ENCODE measurements at places on chromosomes 3 and 15. TPM values are rescaled to one million over a fixed set of nuclear protein-coding genes. Genes with fewer than 3 reads are reported as not detected.

DNA sequence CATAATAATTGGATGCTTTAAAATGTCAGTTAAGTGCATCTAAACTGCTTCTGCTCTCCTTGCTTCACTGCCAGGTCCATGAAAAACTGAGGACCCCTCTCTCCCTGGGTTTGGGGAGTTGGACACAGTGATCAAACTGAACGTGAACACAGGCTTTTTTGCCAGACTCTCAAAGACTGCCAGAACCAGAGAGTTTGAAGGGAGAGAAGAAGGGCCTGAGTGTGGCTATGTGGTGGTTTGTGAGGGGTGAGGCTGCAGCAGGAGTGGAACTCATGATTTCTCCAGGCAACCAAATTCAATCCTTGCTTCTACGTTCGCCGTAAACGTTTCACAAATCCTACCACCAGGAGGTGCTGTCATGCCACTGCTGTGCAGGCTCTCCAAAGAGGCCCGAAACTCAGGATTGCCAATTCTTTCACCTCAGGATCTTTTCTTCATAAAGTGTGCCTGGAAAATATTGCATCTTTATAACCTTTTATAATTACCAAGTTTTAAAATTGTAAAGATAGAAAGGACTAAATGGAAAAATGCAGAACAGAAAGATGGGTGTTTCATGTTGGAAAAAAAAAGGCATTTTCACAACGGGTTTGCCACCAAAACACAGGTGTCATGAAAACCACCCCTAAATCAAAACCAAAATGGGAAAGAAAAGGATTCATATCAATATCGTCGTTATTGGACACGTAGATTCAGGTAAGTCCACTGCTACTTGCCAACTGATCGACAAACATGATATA is 19.7 kb downstream of the TM4SF4 start:
- no peaks in the 10 kb centered on the region for H3K4me1 ChIP-seq
- no peak overlapping the region for H3K4me3 ChIP-seq
- no peaks in the 10 kb centered on the region for H3K36me3 ChIP-seq
- no peak overlapping the region for H3K27ac ChIP-seq
- peak; percentile 76 for DNase-seq

ZCWPW2 gene
- polyA plus RNA-seq = 0.54 TPM

DNA sequence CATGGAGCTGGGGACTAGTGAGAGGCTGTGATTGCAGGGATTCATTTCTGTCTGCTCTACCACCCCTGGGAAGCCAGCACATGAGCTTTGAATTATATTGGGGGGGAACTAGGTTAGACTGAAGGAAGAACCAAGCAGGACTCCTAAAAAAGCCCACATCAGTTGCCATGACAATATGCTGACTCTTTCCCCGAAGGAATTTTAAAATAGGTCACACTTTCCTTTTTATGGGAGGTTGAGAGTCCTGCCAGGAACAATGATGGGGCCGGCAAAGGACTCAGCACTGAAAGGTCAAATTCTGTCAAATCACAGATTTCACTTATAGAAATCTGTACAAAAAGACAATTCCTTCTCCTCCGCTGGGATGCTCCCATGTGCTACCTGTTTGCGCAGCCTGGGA is 130.8 kb downstream of the ZNF621 start:
- H3K4me3 ChIP-seq = no peak overlapping the region
- H3K36me3 ChIP-seq = no peaks in the 10 kb centered on the region
- no peak overlapping the region for H3K27ac ChIP-seq
- no peak for DNase-seq

TUSC7 gene
- polyA plus RNA-seq = not detected

DNA sequence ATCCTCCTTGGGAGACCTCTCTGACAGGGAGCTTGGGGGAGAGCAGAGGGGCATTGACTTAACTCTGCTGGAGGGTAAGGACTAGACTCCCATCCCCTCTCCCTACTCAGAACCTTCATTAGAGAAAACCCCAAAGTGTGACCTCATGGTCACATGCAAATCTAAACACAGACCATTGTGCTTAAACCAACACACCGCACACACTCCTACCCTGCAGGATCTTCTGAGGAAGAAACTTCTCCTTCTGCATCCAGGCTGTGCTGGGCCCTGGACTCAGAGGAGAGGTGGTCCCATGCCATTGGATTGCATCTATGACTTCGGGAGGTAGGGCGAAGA is 805 bp upstream of the PARP16 start:
- no peaks in the 10 kb centered on the region for H3K36me3 ChIP-seq
- no peaks in the 10 kb centered on the region for H3K27me3 ChIP-seq
- DNase-seq = no peak
- peaks cover 10% of the 10 kb centered on the region for H3K4me1 ChIP-seq
- H3K27ac ChIP-seq = no peak overlapping the region

SLITRK3 gene
- polyA plus RNA-seq = 0.30 TPM

KBTBD13 gene
- polyA plus RNA-seq = not detected

DNA sequence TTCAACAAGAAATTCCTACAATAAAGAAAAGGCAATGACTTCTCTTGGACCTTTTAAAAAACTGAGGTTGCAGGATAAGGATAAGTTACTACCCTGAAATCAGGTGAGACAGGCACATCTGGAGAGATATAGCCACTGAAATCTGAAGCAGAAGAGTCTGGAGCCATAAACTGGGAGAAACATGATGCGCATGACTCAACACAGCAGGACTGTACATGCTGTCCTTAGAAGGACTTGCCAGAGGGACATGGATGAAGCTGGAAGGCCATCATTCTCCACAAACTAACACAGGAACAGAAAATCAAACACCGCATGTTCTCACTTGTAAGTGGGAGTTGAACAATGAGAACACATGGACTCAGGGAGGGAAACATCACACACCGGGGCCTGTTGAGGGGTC is 1020.2 kb downstream of the AGBL1 start:
- DNase-seq = no peak
- no peaks in the 10 kb centered on the region for H3K36me3 ChIP-seq
- no peaks in the 10 kb centered on the region for H3K4me1 ChIP-seq
- H3K27me3 ChIP-seq = no peaks in the 10 kb centered on the region
- no peak overlapping the region for H3K4me3 ChIP-seq
- no peak overlapping the region for H3K27ac ChIP-seq

DNA sequence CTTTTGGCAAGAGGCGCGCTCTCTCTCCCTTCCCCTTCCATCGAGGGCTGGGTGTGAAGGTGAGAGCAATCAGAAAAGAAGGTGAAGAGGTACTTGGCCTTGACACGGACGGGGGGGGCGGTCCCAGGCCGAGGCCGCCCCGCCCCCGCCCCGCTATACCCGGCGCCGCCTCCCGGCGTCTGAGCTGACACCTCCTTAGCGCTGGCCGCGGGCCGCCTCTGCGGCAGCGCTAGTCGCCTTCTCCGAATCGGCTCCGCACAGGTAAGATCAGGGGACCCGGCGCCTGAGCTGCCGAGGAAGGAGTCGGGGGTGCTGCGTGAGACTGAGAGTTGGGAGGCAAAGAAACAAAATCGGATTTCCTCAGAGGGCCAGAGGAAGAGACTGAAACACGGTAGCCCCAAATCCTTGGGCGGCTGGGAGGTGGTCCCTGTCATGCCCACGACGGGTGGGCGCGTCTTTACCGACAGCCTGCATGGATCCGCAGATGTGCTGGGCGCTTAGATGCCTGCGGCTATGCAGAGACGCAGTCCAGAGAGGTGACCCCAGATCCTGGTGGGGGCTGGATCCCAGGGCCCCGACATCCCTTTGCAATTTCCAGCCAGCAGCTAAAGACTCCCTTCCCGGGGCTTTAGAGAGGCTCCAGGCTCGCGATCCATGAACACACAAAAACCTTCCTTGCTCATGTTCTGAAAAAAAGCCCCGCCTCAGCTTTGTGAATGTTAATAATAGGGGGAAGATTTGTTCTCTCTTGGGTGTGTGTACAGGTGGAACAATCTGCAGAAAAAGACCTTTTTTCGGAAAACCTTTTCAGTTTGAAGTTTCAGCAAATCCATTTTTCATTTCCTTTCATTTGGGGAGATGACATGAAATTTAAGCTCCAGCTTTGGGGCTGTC is at the start of gene ENTPD3:
Gene ENTPD3, plus strand, starts transcription at position 184 of the 894 bp plus-strand sequence. CDS start 874 bp downstream, outside the sequence.
- no peaks in the 10 kb centered on the region for H3K4me1 ChIP-seq
- H3K36me3 ChIP-seq = no peaks in the 10 kb centered on the region
- H3K27ac ChIP-seq = no peak within 1 kb of the TSS
- H3K4me3 ChIP-seq = peak within 1 kb of the TSS; percentile 56

GRCh38 chr3:194137008-194137505 is 1.1 kb downstream of the HES1 start:
- peaks cover 2% of the 10 kb centered on the region for H3K4me1 ChIP-seq
- H3K36me3 ChIP-seq = no peaks in the 10 kb centered on the region
- peak; percentile 95 for DNase-seq
- peak overlapping the region; percentile 96 for H3K27ac ChIP-seq
- no peaks in the 10 kb centered on the region for H3K27me3 ChIP-seq
- peak overlapping the region; percentile 96 for H3K4me3 ChIP-seq

FSTL1 gene
- 31.1 TPM for polyA plus RNA-seq

GRCh38 chr3:148698190-148698810 is 597 bp downstream of the AGTR1 start:
- H3K4me1 ChIP-seq = no peaks in the 10 kb centered on the region
- no peak for DNase-seq
- peak overlapping the region; percentile 62 for H3K4me3 ChIP-seq
- H3K27ac ChIP-seq = no peak overlapping the region
- no peaks in the 10 kb centered on the region for H3K27me3 ChIP-seq

DNA sequence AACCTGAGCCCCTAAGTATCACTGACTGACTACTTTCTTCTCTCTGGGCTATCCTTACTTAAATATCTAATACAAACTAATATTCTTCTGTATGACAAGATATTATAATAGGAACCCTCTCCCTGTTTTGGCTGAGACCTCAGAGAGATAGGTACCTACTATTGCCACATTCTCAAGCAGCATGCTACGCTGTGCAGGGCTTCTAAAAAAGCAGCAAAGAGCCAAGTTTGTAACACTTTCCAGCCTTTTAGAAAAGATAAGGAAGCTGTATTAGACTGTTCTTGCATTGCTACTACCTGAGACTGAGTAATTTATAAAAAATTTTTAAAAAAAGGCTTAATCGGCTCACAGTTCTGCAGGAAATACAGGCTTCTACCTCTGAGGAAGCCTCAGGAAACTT is 126.8 kb upstream of the ABI3BP start:
- H3K27ac ChIP-seq = no peak overlapping the region
- H3K27me3 ChIP-seq = no peaks in the 10 kb centered on the region
- H3K4me1 ChIP-seq = no peaks in the 10 kb centered on the region
- no peaks in the 10 kb centered on the region for H3K36me3 ChIP-seq
- H3K4me3 ChIP-seq = no peak overlapping the region
- no peak for DNase-seq
